ENCODE measurements at places on chromosomes 4 and X.

GRCh38 chr4:154019811-154020210 is 230.9 kb upstream of the SFRP2 start:
- DNase-seq: no peak

DNA sequence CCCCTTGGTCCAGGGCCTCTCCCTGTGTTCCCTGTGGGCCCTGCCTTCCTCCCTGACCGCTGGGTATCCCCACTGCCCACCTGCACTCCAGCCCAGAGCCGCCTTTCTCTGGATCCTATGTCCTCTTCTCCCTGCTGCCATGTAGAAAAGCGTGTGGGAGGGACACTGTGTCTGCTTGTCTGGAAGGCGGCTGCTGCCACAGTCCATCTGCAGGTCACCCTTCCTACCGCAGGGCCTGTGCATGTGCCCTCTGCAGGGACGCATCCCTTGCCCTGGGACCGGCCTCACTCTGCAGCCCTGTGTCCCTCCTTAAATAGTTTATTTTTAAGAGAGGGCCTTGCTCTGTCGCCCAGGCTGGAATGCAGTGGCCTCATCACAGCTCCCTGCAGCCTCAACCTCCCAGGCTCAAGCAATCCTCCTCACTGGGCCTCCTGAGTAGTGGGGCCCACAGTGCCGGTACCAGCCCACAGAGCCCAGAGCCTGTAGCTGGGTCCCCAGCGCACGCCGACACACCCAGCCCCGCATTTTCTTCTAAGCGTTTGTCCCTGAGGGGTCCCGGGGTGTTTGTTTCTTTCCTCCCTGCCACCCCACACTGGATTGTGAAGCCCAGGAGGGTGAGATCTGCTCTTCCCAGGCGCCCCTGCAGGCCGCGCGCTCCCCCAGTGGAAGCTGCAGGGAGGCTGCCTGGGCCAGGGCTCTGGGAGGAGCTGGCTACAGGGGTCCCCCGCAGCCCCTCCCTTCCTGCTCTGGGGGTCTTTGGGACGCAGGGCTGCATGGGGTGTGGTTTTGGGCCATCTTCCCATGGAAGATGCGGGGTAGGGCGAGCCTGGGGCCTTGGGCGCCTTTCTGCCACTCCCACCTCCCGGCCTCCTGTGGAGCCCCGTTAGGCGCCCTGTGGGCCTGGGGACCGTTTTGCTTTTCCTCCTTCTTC is 12.8 kb upstream of the NAT8L start:
- DNase-seq: no peak

DNA sequence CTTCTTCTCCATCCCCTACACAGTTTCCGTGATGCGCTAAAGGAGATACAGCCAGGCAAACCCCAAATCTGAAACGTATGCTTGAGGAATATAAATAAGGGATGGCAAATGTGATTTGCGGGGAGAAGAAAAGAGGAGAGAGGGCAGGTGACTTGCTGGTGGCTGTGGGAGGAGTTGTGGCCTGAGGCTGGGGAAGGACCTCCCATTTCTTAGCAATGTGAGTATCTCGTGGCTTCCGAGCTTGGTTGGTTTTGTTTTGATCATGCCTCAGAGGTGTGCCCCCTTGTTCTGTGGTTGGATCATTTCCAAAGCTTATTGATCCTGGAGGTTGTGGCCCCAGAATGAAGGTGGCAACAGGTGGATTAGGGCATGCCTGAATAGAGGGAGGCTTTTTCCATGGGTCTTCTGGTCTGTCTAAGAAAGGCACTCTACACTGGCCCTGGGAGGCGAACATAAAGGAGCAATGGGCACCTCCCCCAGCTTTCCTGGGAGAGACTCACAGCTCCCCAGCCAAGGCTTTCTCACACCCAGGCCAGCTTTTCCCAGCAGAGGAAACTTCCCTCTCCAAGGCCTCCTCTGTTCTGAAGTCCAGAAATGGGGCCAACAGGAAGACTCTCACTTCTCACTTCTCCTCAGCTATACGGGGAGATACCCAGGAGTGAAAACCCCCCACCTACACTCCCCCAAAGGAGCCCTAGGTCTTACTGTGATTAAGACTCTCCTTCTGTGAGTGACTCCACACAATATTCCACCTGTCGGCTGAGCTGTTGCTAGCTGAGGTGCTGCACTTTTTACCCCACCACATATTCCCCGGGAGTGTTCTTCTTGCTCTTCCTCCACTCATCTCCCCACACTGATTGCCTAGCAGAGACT is 40.0 kb downstream of the C4orf51 start:
- DNase-seq: no peak

GRCh38 chr4:55749666-55750065 is 69.9 kb upstream of the EXOC1L start:
- DNase-seq: no peak

- peak; percentile 26 for DNase-seq
Observed at GRCh38 chr4:98484031-98484430, 174.4 kb downstream of the TSPAN5 start.

- peak; percentile 55 for DNase-seq
Observed at GRCh38 chr4:168383510-168383909, 65.0 kb upstream of the DDX60 start.

- no peak for DNase-seq
Observed at GRCh38 chr4:85952972-85953650, 406.7 kb downstream of the MAPK10 start.

- DNase-seq: no peak
Observed at GRCh38 chr4:116015549-116015948, 902.1 kb upstream of the NDST4 start.

DNA sequence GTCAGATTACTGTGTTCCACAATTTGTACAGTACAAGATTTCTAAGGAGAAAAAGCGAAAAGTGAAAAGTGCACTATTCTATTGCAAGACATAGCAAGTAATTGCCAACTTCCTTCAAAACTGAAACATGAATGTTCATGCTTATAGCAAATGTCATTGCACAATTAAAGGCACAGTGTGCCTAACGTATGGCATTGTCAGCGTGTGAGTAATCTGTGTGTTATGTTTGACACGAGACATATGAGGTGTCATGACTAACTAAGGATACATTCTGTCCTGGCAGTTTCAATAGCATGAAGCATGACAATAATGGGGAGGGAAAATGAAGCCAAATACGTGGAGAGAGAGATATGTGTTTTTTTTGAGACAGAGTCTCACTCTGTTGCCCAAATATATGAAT is 33.6 kb upstream of the TBC1D9 start:
- DNase-seq: no peak

DNA sequence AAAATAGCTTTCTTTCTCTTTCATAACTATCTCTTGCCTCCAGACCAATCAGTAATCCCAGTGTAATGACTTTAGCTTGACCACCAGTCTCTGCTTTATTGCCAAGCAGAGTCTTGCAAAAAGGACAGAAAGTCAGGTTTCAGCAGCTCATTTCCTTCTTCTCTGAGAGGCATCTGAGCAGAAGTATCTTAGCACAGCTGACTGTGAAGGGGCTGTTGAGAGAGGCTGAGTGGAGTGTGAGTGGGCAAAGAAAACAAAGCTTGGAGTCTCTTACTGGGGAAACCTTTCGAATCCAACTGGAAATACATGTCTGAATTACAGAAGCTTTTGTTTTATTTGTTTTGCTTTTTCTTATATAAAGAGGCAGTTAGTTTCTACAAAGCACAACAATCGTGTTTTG is 170.3 kb upstream of the IGFBP7 start:
- DNase-seq: no peak

GRCh38 chrX:153561337-153561736 is 37.6 kb downstream of the CCNQ start:
- DNase-seq: no peak

GRCh38 chr4:3768842-3769641 is 2.9 kb downstream of the ADRA2C start:
- no peak for DNase-seq

- DNase-seq: no peak
Observed at GRCh38 chrX:73867144-73867543, 304.1 kb downstream of the CHIC1 start.

- no peak for DNase-seq
Observed at GRCh38 chrX:38438321-38438720, 85.9 kb downstream of the OTC start.

Data from RCC 7860 (cell line).